K562 (cell line): ENCODE measurements at places on chromosomes 13 and 19.

DNA sequence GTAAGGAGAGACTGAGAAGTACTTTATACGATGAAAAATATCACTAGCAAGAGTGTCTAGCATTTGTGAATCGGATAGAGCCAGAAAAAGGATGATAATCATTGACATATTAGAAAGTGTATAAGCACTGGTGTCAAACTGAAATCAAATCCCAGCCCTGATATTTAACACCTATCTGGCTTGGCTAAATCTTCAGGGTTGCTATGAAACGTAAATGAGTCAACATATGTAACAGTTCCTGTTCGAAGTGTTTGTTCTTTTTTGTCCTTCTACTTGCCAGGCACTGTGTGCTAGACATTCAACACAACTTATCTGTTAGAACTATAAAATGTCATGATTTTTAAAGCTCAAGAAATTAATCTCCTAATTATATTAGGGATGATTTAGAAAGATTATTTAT, 40.8 kb downstream of the SERPINE3 start:
- no peak for DNase-seq

- no peak for DNase-seq
Observed at GRCh38 chr19:54364775-54365257, at the start of gene LAIR1. LAIR1 (minus strand) TSS chr19:54364931; CDS start chr19:54364804, 127 bp downstream.

GRCh38 chr13:41244556-41244955, 18.8 kb downstream of the MTRF1 start:
- peak; percentile 8 for DNase-seq

DNA sequence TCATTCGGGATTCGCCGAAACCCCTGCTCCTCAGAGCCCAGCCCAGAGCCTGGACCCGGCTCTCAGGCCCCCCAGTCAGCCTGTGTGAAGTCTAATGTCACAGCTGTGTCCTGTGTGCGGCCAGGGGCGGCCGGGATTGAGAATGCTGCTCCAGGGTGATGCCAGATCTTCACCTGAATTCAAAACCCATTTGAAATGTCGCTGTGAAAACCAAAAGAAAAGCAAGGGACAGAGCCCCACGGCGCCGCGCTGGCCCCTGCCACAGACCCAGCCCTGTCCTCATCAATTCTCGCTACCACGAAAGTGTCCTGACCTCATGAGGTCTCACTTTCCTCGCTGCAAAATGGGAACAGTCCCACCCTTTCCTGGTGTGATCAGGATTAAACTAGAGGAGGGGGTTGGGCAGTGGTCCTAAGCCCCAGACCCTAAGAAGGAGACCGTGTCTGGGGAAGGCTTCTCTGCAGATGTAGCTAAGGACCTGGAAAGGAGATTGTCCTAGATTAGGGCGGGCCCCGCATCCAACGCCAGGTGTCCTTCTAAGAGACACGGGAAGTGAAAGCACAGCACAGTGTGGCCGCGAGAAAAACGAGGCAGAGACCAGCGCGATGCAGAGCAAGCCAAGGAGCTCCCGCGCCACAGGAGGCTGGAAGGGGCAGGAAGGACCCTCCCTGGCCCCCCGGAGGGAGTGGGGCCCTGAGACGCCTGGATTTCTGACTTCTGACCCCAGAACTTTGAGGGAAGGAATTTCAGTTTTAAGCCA, 34.0 kb upstream of the SPACA7 start:
- DNase-seq = no peak

DNA sequence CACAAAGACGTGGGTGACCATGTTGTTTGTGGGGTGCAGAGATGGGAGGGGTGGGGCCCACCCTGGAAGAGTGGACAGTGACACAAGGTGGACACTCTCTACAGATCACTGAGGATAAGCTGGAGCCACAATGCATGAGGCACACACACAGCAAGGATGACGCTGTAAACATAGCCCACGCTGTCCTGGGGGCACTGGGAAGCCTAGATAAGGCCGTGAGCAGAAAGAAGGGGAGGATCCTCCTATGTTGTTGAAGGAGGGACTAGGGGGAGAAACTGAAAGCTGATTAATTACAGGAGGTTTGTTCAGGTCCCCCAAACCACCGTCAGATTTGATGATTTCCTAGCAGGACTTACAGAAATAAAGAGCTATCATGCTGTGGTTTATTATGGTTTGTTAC, 5.6 kb downstream of the KLK2 start:
- peak; percentile 80 for DNase-seq

DNA sequence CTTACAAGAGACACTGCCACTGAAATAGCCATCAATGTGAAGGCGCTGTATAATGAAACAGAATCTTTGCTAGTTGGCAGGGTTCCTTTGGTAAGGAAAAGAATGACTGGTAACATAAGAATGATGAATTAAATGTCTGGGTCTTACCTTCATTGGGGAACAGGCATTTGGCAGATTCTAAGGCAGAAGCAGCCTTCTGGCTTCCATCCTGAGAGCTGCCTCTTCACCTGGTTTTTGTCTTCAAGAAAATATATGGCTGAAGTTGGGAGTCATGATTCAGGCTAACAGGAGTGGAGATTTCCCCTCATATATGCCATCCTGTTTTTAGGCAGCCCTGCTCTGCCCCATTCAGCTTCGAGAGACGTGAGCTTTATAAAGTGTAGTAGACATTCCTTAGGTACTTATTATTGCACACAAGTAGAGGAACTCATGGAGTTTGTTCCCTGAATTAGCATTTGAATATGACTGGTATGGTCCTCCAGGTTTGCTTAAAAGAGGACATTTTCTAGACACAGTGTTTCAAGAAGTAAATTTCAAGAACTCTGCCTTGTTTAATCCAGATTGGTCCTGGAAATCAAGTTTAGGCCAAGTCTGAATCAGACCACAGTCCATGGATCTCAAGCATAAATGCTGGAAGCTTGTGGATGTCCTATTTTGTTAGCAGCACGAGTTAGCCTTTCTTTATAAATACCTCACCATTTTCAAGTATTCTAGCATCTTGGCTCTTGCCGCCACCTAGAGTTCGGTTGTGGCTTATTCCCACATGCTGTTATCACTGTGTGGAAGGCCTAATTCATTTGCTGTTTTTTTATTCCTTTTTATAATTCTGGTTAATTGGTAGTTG, 56.2 kb upstream of the AKAP11 start:
- DNase-seq = peak; percentile 4

- no peak for DNase-seq
Observed at GRCh38 chr19:47075179-47075810, 26.9 kb upstream of the TMEM160 start.
